Mucosa of descending colon (tissue), 3 donors: ENCODE measurements at places on chromosomes 12 and 14. TPM values are rescaled to one million over a fixed set of nuclear protein-coding genes. Genes with fewer than 3 reads are reported as not detected.

KLHL28 gene
- 19.5 TPM for total RNA-seq

LTA4H gene
- 56.9 TPM for total RNA-seq

WNT1 gene
- total RNA-seq = not detected

DPY19L2 gene
- 2.0 TPM for total RNA-seq

HOXC13 gene
- not detected for total RNA-seq

GRIN2B gene
- 0.32 TPM for total RNA-seq

GPRC5A gene
- 136 TPM for total RNA-seq

KRT76 gene
- total RNA-seq = not detected

ETFBKMT gene
- 5.6 TPM for total RNA-seq
